PC-9 (cell line): ENCODE measurements at places on chromosomes 4 and X. TPM values are rescaled to one million over a fixed set of nuclear protein-coding genes. Genes with fewer than 3 reads are reported as not detected.

DNA sequence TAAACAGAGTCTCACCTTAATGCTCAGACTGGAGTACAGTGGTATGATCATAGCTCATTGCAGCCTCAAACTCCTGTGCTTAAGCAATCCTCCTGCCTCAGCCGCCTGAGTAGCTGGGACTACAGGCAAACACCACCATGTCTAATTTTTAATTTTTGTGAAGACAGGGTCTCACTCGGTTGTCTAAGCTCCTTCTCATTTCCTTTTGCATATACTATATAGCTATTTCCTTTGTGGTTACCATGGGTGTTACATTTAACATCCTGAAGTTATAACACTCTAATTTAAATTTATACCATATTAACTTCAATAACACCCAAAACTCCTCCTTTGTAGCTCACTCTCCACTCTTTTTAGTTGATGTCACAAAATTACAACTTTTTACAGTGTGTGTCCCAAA is 114.3 kb downstream of the DCK start:
- no peak for DNase-seq

GRCh38 chr4:169263791-169264392 is 6.9 kb downstream of the SH3RF1 start:
- DNase-seq = no peak

Gene ZNF630
- total RNA-seq = 2.3 and 3.0 TPM in 2 replicates

Gene DKK2
- not detected in 2 replicates for total RNA-seq

Gene OPN1LW
- total RNA-seq = not detected in 2 replicates

- DNase-seq = no peak
These were observed 642.8 kb upstream of the DIPK2B start for GRCh38 chrX:45843518-45843917.

- DNase-seq = peak; percentile 45
These were observed 77.8 kb downstream of the OR13H1 start for GRCh38 chrX:131621650-131622049.

Gene PDE6B
- total RNA-seq = 5.9 and 8.2 TPM in 2 replicates

GRCh38 chr4:169612871-169613859 is 782 bp upstream of the NEK1 start:
- peak; percentile 73 for DNase-seq

DNA sequence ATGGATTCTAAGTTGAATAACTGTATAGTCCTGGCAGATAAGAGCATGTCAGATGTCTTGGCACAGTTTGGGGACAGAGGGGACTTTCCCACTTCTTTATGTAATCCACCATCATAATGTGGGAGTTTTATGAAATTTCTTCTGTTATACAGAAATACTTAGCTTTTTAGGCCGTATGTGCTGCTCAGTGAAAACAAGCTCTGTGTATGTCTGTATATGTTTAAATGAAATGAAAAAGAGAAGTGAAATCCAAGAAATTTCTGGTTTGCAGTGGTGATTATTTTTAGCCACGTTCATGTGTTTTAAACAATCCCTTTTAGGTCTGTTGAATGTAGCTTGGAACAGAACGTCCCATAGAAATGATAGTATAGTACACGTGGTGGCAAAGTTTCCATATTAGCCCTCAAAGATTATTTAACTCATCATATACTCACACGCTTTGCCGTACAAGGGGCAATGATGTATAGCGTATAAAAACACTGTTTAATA is 41.0 kb downstream of the GAB1 start:
- DNase-seq = no peak

DNA sequence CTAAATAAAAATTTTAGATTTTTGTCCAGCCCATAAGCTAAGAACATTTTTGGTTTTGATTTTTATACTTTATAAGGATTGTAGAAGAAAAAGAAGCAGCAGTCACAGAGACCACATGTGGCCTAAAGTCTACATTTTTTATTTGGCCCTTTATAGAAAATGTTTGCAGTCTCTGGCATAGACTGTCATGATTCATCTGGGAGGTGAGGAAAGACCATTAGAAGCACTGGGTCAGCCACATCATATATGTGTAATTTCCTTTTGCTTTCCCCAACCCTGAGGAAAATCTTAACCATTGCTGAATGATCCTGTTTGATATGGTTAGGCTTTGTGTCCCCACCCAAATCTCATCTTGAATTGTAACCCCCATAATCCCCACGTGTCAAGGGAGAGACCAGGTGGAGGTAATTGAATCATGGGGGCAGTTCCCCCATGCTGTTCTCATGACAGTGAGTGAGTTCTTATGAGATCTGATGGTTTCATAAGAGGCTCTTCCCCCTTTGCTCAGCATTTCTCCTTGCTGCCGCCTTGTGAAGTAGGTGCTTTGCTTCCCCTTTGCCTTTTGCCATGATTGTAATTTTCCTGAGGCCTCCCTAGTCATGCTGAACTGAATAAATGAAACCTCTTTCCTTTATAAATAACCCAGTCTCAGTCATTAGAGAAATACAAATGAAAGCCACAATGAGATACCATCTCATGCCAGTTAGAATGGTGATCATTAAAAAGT is 12.1 kb upstream of the COPS4 start:
- no peak for DNase-seq

DNA sequence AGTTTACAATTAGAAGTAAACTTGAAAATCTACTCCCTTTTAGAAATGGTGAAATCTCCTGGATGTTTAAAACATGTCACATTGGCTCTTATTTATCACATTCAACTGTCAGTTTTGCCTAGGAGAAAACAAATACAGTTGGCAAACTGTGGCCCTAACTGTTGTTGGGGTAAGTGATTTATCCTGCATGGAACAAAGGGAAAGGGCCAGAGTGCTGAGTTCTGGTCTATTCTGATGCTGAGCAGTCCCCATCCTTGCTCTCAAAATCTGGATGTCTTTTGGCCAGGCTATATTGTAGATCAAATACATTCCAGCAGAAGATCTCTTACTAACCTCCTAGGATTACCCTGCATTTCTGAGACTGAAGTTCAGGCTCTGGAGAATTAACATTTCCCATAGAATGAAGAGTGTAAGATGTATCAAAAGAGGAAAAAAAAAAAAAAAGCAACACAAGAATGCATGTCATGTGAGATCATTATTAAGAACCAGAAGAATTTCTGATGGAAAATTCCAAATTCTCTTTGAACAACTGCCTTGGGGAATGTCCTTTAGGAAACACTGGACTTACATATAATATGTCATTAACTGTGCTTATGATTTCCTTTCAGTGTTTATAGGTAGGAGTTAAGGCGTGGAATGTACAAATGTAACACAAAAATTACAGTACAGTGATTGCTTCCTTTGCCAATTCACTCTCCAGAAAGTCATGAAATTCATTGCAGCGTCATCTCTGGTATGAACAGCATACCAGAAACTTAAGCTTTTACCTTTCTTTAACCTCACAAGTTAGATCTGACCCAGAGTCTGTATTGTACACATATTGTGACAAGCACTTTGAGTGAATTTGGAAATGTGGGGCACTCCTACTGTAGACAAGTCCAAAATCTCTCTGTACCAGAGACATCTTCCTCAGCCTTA is 1012.5 kb upstream of the LCORL start:
- no peak for DNase-seq

DNA sequence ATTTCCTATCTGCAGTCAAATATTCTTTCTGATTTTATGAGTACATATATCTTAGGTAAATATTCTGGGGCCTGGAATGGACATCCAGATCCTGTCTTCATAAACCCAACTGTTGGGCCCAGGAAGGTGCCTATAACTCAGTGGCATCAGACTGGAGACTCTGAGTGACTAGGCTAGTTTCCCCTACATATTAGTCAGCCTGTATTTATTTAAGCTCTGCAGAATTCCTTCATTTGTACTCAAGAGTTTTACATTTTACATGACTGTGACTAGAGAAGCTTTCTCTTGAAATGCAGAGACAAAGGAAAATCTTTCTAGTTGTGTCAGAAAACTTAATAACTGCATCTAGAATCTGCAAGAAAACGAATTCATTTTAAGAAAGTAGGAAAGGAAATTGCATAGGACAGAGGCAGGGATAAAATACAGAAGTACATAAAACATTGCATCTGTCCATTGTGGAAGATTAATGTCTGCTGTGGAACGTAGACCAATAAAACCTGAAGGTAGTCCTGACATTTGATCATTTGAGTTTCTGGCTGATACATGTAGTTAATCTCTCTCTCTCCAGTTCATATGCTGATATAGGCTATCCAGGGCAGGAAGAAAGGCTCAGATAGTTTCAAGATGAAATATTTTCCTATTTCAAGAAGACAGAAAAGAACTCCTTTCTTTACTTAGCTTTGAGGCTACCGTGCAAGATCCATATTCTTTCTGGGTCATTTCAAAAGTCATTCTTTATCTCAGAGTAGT is 78.2 kb downstream of the OPHN1 start:
- peak; percentile 37 for DNase-seq

DNA sequence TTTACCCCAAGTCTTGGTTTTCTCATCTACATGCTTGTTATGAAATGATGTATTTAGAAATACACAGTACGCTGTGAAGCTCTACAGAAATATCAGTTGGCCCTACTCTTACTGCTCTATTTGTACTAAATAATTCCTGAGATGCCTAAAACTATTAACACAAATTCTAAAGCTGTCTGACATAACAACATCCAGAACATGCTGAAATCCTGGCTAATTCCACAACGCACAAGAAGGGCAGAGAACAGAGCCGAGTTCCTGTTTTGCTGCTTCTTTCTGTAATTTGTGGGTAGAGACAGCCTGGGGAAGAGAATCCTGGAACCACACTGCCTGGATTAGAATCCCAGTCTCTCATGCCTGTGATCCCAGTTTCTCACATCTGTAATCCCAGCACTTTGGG is 59.0 kb downstream of the ZNF827 start:
- DNase-seq = no peak

GRCh38 chrX:39063037-39063436 is 261.8 kb downstream of the MID1IP1 start:
- DNase-seq = no peak

Gene ITGB1BP2
- total RNA-seq = 5.2 and 5.4 TPM in 2 replicates

- no peak for DNase-seq
These were observed 34.3 kb downstream of the IRF2 start for GRCh38 chr4:184439856-184440594.

DNA sequence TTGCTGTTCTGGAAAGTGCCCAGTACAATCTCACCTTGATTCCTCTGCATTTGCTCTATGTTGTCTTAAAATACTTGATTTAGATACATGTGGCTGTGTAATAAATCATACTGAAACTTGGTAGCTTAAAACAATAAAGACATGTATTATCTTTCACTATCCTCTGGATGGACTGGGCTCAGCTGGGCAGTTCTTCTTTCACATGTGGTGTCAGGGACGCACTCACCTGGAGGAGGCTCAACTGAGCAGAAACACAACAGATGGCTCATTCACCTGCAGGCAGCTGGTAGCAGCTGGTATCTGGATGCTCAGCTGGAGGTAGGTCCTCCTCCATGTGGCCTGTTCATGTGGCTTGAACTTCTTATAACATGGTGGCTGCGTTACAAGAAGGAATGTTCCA is 563.8 kb upstream of the FRG1 start:
- DNase-seq = no peak

DNA sequence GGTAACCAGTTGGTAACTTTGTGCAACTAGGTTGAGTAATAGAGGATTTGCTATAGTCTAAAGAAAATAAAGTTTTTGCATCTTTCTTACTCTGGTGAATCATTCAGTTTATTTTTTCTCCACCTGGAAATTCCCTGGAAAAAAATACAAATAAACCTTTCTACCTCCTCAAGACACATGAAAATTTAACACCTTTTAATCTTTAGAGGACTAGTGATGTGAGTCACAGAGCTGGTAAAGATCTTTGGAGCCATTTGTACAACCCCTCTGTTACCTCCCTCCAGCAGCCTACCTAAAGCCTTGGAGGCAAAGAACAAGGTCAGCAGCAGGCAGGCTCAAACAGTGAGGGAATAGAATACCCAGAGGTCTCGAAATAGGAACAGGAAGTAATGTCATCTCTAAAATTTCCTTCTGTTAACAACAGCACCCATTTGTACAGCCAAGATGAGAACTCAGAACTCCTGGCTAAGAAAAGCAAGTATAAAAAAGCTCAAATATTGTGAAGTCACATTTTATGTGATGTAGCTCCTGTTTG is 10.2 kb upstream of the MAOB start:
- no peak for DNase-seq

GRCh38 chr4:133156096-133156495 is 7.0 kb downstream of the PCDH10 start:
- DNase-seq = no peak

Gene NWD2
- not detected in 2 replicates for total RNA-seq

- no peak for DNase-seq
These were observed 31.9 kb downstream of the ADD1 start for GRCh38 chr4:2875556-2875955.

Gene MXRA5
- not detected in 2 replicates for total RNA-seq

Gene HSFX1
- 2.4 and 3.0 TPM in 2 replicates for total RNA-seq

- DNase-seq = no peak
These were observed 725 bp downstream of the SMC1A start for GRCh38 chrX:53421772-53422085.

Gene FGFBP1
- total RNA-seq = 11.1 and 30.8 TPM in 2 replicates

GRCh38 chrX:71458866-71459265 is 74.0 kb upstream of the OGT start:
- no peak for DNase-seq

GRCh38 chr4:33980361-33980760 is 2264.0 kb downstream of the ARAP2 start:
- DNase-seq = no peak

GRCh38 chrX:102745857-102746584 is 25.5 kb downstream of the GPRASP3 start:
- DNase-seq = no peak

GRCh38 chrX:49291615-49292337 is 11.7 kb upstream of the GAGE10 start:
- DNase-seq = no peak

GRCh38 chrX:149515954-149516602 is 11.0 kb upstream of the IDS start:
- no peak for DNase-seq

- no peak for DNase-seq
These were observed 14.7 kb downstream of the ATP8A1 start for GRCh38 chr4:42642101-42642797.

- DNase-seq = no peak
These were observed 2.9 kb upstream of the CYBB start for GRCh38 chrX:37776987-37777325.

Gene AWAT2
- total RNA-seq = not detected in 2 replicates

DNA sequence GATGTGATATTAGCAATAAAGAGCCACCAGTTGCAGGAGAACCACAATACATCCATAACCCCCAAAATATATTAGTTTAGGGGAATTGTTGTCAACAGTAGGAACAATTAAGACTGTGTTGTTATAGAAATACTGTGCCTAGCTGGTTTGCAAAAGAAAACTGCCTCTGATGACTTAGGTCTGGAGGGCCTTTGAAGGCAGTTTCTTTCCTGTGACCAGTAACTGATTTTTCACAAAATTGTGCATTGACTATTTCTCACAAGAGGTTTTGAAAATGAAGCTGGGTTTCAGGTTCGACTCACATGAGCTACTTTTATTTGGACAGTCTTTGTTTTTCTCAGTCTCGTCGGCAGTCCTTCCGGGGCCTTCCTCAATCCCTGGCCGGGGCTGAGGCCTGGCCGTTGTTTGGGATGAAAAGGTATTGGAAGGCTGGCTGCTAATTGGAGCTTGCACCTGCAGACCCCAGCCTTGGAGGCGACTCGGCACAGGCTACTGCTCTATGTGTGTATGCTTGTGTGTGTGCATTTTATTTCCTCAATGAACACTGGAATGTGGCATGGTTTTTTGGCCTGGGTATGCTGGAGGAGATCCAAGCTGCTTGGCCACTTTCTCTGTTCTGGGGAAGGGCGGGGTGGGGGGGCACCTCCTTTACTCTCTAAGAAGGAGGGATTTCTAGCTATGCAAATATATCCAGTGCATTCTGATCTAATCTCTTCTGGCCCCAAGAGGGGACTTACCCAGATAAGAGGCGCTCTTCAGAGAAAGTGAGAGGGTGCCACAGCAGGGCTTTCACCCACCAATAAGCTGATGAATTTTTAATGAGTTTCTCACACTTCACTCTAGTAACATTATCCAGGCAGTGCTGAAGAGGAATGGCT is 49.5 kb upstream of the LNX1 start:
- DNase-seq = no peak

Gene RHOXF1
- total RNA-seq = 0.81 TPM in 1 of 2 replicates, not detected in the other
